ENCODE measurements at places on chromosomes 2 and 18. TPM values are rescaled to one million over a fixed set of nuclear protein-coding genes. Genes with fewer than 3 reads are reported as not detected.

- no peak overlapping the region for H3K27ac ChIP-seq
- H3K4me3 ChIP-seq, result no peak overlapping the region
- H3K4me1 ChIP-seq, result peaks cover 12% of the 10 kb centered on the region
- no peak for DNase-seq
Measured at GRCh38 chr18:48292229-48292628, 117.0 kb downstream of the ZBTB7C start.

- peaks cover 18% of the 10 kb centered on the region for H3K4me1 ChIP-seq
- H3K27ac ChIP-seq, result no peak overlapping the region
- H3K4me3 ChIP-seq, result no peak overlapping the region
- no peaks in the 10 kb centered on the region for H3K36me3 ChIP-seq
- no peaks in the 10 kb centered on the region for H3K27me3 ChIP-seq
- DNase-seq, result no peak
Measured at GRCh38 chr2:33011941-33012340, 65.2 kb downstream of the LTBP1 start.

DNA sequence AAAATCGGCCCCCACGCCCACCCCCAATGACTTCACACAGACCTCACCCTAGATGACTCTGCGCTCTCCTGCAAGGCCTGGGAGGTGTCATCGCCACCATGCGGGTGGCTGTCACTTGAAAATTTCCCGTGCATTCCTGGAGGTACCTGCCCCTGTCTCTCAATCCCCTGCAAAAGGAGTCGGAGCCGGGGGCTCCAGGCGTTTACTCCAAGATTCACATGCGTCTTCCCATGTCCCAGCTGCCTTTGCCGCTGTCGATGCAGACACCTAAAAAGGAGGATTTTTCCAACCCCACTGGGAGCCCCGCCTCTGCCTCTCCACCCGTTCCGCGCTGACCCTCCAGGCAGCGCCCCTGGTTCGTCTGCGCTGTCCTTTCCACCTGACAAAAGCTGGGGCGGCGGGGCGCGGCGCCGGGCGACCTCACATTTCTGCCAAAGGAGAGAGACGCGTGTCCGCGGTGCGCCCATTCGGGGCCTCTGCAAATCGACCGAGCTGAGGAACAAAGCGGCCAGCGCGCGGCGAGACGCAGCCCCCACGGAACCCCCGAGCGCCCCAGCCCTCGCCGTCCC lies 667 bp downstream of the REEP1 start:
- no peaks in the 10 kb centered on the region for H3K36me3 ChIP-seq
- H3K4me3 ChIP-seq, result peak overlapping the region; percentile 89
- H3K27ac ChIP-seq, result peak overlapping the region; percentile 92
- peaks cover 11% of the 10 kb centered on the region for H3K4me1 ChIP-seq
- DNase-seq, result peak; percentile 22
- H3K27me3 ChIP-seq, result peaks cover 74% of the 10 kb centered on the region

DNA sequence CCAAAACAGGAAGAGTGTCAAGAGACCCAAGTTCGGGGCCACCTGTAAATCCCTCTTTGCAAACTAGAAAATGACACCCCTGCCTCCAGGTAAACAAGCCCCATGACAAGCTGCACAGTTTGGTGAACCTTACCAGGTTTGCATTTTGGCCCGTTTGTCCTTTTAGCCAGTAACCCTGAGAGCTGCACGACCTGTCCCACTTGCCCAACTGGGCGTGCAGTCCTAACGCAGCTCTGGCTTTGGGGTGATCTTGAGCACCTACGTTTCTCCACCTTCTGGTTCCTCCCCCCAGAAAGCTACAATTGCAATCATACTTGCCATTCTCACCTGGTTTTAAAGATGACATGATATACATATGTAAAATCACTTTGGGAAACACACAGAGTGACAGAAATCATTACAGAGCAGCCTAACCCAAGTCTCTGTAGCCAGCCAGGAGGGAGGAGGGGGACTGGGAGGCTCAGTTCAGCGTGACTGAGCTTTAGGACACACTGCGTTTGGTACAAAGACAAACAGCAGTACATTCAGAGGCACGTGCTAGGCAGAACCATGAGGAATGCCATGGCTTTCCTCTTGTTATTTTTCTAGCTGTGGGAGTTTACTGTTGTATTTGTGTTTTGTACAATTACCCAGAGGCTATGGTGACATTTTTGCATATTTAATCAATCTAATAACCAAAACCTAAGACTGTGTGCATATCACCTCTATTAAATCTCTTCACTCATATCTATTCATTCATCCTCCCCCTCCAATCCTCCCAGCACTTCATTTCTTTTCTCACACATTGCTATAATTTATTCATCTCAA lies 304.0 kb downstream of the IRS1 start:
- no peak overlapping the region for H3K27ac ChIP-seq
- H3K4me3 ChIP-seq, result no peak overlapping the region
- peaks cover 2% of the 10 kb centered on the region for H3K4me1 ChIP-seq
- no peaks in the 10 kb centered on the region for H3K27me3 ChIP-seq
- H3K36me3 ChIP-seq, result no peaks in the 10 kb centered on the region

OTOS gene
- not detected for total RNA-seq

MAL gene
- total RNA-seq, result not detected

LMAN2L gene
- 36.0 TPM for total RNA-seq

Data from progenitor cell of endocrine pancreas (in vitro differentiated cells).